ENCODE measurements at places on chromosomes 4 and X.
A peak's percentile ranks its signal among the peaks of the same experiment; 100 is the strongest.

DNA sequence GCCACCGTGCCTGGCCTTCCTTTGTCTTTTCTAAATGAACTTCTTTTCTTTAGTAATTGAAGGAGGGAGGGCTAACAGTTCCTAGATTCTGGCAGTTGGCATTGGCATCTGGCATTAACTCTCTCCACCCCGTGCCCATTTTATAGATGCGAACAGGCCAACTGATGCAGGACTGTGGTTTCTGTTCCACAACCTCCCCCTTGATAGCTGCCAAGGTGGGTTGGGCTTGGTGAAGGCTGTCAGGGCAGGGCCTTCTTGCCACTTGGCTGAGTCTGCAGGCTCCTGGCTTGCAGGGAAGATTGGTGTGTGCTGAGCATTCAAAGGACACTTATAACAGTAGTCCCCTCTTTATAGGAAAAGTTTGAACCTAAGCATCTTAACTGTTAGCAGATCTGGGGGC lies 4.3 kb downstream of the SOWAHD start:
- peaks cover 16% of the 10 kb centered on the region for H3K4me1 ChIP-seq
- no peak for DNase-seq
- H3K27me3 ChIP-seq, result peaks cover 10% of the 10 kb centered on the region
- H3K27ac ChIP-seq, result no peak overlapping the region
- H3K36me3 ChIP-seq, result no peaks in the 10 kb centered on the region

- H3K27ac ChIP-seq, result peak overlapping the region; percentile 96
- H3K4me3 ChIP-seq, result no peak overlapping the region
- no peaks in the 10 kb centered on the region for H3K27me3 ChIP-seq
- DNase-seq, result no peak
- peaks cover 23% of the 10 kb centered on the region for H3K36me3 ChIP-seq
- peaks cover 85% of the 10 kb centered on the region for H3K4me1 ChIP-seq
These were observed 19.2 kb downstream of the STIM2 start for GRCh38 chr4:26879805-26880204.

DNA sequence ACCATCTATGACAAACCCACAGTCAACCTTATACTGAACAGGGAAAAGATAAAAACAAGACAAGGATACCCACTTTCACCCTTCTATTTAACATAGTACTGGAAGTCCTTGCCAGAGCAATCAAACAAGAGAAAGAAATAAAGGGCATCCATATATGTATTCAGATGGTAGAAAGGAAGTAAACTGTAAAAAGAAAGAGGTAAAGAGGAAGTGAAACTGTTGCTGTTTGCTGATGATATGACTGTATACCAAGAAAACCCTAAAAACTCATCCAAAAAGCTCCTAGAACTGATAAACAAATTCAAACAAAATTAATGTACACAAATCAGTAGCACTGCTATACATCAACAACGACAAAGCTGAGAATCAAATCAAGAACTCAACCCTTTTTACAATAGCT lies 538.7 kb upstream of the PABPC4L start:
- H3K36me3 ChIP-seq, result no peaks in the 10 kb centered on the region
- H3K4me1 ChIP-seq, result no peaks in the 10 kb centered on the region
- no peak overlapping the region for H3K4me3 ChIP-seq
- H3K27me3 ChIP-seq, result no peaks in the 10 kb centered on the region

DNA sequence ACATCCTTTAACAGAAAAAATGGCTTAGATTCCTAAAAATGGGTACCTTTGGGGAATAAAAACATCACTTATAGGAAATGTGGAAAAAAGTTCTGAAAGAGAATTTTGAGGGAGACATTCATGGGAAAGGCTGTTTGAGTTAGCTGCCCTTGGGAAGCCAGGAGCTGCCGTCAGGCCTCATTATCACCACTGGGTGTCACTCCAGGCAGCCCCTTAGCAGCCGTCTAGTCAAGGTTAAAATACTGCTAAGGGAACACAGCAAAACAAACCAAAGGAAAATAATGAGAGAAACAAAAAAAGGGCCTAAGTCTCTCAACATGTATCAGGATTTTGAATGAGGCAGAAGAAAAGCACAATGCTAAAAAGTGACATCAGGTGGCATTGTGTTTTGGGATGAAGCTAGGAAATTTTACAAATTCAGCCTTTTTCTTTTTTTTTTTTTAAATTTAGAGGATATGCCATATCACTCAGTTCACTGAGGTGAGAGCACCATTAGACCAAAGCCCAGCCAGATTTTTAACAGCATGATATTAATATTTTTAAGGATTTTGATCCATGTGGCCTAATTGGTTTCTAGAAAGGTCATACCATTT lies 235.3 kb downstream of the GPAT3 start:
- DNase-seq, result no peak
- H3K4me3 ChIP-seq, result no peak overlapping the region
- H3K36me3 ChIP-seq, result no peaks in the 10 kb centered on the region
- H3K27me3 ChIP-seq, result peaks cover 13% of the 10 kb centered on the region
- no peak overlapping the region for H3K27ac ChIP-seq

- DNase-seq, result no peak
- no peak overlapping the region for H3K4me3 ChIP-seq
- H3K27me3 ChIP-seq, result no peaks in the 10 kb centered on the region
- H3K4me1 ChIP-seq, result no peaks in the 10 kb centered on the region
- no peak overlapping the region for H3K27ac ChIP-seq
- H3K36me3 ChIP-seq, result no peaks in the 10 kb centered on the region
These were observed 92.7 kb downstream of the SPATA18 start for GRCh38 chr4:52143815-52144214.

DNA sequence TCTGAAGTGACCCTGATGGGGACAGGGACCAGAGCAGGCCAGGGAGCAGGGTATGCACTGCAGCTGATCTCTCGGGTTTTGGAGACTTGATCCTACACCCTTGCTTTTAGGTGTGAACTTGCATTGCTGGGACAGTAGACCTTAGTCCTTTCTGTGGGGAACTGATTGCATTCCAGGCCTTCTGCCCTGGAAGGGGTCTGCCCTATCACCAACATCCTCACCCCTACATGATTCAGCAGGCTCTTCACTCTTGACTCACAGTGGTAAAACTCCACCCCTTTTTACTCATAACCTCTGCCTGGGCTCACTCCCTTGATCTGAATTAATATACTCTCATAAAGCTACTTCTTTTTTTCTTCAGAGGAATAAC lies 6.6 kb upstream of the DDX60L start:
- DNase-seq, result no peak
- no peaks in the 10 kb centered on the region for H3K27me3 ChIP-seq
- H3K4me3 ChIP-seq, result no peak overlapping the region
- peaks cover 38% of the 10 kb centered on the region for H3K4me1 ChIP-seq

DNA sequence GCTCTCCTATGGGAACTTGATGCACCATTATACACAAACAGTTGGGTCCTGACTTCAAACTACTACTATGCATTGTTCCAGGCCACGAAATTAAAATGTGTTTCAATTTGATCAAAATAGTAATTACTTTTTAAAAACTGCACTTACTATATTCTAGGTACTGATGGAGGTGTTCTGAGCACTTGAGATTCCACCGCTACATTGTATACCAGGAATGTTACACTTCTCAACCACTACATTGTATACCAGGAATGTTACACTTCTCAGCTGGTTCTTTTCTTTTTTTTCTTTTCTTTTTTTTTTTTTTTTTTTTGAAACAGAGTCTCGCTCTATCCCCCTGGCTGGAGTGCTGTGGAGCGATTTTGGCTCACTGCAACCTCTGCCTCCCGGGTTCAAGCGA lies 77.9 kb downstream of the ELOVL6 start:
- no peak overlapping the region for H3K4me3 ChIP-seq
- H3K27me3 ChIP-seq, result no peaks in the 10 kb centered on the region

DNA sequence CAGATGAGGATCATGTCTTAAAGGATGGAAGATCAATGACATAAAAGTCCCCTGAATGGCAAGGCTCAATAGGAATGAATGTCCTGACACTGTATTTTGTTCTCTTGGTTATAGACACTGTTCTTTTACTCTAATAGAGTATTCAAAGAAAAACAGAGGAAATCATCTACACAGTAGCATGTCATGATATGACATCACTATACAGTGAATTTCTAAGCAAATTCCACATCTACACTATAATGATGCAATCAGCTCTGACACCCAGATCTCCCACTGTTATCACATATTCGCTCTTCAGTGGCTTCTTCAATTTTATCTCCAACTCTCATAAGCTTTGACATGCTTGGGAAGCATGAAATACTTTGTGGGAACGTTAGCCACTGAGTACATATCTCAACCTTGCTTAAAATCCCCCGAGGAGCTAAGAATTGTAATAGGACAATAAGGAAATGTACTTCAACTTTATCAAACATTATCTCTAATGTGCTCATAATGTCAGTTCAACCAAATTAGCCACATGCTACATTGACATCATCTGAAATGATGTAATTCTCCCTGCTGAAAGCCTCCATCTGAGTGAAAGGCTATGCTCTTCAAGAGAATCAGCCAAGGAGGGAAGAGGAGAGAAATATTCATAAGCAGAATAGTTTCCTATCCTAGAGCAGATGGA lies 139.6 kb upstream of the PTCHD1 start:
- no peak overlapping the region for H3K27ac ChIP-seq
- no peak for DNase-seq
- H3K4me1 ChIP-seq, result no peaks in the 10 kb centered on the region
- peaks cover 18% of the 10 kb centered on the region for H3K27me3 ChIP-seq
- no peaks in the 10 kb centered on the region for H3K36me3 ChIP-seq
- H3K4me3 ChIP-seq, result no peak overlapping the region

- peak overlapping the region; percentile 98 for H3K4me3 ChIP-seq
- peaks cover 68% of the 10 kb centered on the region for H3K4me1 ChIP-seq
- H3K27me3 ChIP-seq, result no peaks in the 10 kb centered on the region
- peak overlapping the region; percentile 100 for H3K27ac ChIP-seq
- H3K36me3 ChIP-seq, result peaks cover 99% of the 10 kb centered on the region
These were observed 4.5 kb downstream of the DDX3X start for GRCh38 chrX:41338436-41338835.

DNA sequence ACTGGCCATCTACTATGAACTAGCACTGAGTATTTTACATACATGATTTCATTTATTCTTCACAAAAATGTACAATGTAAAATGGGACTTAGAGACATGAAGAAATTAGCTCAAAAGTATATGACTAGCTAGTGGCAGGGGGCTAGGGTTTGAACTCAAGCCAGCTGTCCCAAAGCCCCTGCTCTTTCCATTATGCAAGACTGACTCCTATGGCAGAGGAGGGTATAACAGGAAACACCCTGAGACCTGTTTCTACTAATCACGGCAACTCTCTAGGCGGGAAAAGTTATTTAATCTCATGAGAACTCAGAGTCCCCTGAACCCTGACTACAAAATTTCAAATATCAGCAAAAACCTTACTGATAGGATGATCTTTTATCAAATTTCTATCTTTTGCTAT lies 150.6 kb downstream of the PRDM5 start:
- H3K4me1 ChIP-seq, result no peaks in the 10 kb centered on the region
- no peaks in the 10 kb centered on the region for H3K36me3 ChIP-seq
- DNase-seq, result no peak

- H3K4me1 ChIP-seq, result peaks cover 8% of the 10 kb centered on the region
- H3K27me3 ChIP-seq, result peaks cover 12% of the 10 kb centered on the region
- DNase-seq, result no peak
- H3K36me3 ChIP-seq, result no peaks in the 10 kb centered on the region
These were observed 26.7 kb downstream of the C4orf54 start for GRCh38 chr4:99630857-99631360.

DNA sequence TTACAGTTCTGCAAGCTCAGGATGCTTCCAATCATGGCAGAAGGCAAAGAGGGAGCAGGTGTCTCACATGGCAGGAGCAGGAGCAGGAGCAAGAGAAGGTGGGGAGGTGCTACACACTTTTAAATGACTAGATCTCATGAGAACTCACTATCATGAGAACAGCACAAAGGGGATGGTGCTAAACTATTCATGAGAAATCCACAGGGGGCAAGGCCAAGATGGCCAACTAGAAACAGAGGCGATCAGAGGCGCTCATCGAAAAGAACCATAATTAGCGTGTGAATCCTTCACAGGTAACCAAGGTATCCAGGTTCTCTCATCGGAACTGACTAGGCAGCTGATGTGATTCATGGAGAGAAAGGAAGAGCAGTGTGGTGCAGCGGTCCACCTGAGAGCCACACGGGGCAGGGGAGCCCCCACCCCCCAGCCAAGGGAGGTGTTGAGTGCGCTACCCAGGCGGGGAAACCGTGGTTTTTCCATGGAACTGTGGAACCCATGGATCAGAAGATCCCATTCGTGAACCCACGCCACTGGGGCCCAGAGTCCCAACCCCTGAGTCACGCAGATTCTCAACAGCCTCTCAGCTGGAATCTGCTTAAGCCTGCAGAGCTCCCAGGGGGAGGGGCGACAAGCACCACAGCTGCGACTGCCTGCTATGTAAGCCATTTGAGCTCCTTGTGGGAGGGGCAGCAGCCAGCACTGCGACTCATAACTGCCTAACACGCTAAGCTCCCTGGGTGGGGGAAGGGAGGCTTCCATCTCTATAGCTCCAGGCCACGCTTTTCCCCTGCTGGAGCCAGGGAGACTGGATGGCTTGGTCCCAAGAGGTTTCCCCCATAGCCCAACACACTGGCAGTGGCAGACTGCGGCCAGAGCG lies 46.7 kb downstream of the FGF16 start:
- H3K4me1 ChIP-seq, result no peaks in the 10 kb centered on the region
- no peaks in the 10 kb centered on the region for H3K36me3 ChIP-seq

DNA sequence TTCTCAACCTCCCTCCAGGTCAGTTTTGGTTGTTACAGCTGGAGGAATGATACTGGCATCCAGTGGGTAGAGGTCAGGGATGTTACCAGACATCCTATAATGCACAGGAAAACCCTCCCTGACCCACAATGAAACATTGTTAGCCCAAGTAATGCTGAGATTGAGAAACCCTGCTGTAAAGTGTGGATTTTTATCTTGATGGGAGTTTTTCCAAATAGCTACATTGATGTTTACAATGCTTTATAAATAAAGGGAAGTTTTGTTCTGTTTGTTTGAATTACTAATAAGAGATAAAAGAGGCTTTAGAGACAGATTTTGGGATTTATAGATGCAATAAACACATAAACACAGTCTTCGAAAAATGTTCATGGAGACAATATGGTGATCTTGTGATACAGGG lies 194.0 kb upstream of the NUDT6 start:
- peaks cover 32% of the 10 kb centered on the region for H3K36me3 ChIP-seq
- DNase-seq, result no peak
- H3K27ac ChIP-seq, result no peak overlapping the region
- H3K4me3 ChIP-seq, result no peak overlapping the region

DNA sequence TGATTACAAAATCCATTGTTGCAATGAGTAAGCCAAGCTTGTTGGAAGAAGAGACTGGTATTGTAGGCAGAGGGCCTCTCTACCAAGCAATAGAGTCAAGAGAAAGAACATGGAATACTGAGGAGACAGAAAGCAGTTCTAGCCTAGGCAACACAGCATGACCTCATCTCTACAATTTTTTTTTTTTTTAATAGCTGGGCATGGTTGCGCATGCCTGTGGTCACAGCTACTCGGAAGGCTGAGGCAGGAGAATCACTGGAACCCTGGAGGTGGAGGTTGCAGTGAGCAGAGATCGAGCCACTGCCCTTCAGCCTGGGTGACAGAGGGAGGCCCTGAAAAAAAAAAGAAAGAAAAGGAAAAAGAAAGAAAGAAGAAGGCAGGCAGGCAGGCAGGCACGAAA lies 11.7 kb upstream of the ZBTB33 start:
- no peak overlapping the region for H3K27ac ChIP-seq
- DNase-seq, result no peak
- peaks cover 5% of the 10 kb centered on the region for H3K36me3 ChIP-seq
- H3K27me3 ChIP-seq, result peaks cover 19% of the 10 kb centered on the region

Measured in activated T-cell treated with anti-CD3 and anti-CD28 coated beads, Interleukin-2, amount 50 U/mL, for 24 hours (primary cell).